WTC11 (cell line): ENCODE measurements at places on chromosomes 6 and 20. TPM values are rescaled to one million over a fixed set of nuclear protein-coding genes. Genes with fewer than 3 reads are reported as not detected.

The SIRPB1 gene
- 0.11 TPM in 1 of 3 replicates, not detected in the others for total RNA-seq

DNA sequence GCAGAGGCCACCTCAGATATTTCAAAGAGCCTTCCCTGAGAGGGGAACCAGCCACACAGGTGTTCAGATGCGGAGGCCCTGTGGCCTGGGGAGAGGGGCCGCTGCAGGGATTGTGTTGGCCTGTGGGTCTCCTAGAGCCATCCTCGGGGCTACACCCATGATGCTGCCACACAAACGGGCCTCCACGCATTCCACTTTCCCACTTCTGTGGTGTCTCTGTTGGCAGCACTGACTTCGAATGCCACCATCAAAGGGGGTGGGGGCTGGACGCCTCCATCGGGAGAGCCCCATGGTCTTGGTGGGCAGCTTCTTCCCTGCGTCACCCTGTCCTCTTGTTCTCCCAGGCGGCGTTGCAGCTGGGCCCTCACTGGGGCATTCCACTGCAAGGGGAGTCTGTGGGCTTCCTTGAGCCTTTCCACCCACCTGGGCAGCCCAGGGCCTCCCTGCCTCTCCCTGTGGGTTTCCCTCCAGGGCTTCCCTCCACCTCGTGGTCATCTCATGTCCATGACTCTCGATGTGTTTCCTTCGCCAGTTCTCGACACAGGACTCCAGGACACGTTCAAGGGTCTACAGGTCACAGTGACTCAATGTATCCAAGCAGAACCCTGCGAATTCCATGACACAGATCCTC, 145.5 kb downstream of the ERMARD start:
- H3K4me1 ChIP-seq, result no peaks in the 10 kb centered on the region
- DNase-seq, result no peak
- no peak overlapping the region for H3K4me3 ChIP-seq

DNA sequence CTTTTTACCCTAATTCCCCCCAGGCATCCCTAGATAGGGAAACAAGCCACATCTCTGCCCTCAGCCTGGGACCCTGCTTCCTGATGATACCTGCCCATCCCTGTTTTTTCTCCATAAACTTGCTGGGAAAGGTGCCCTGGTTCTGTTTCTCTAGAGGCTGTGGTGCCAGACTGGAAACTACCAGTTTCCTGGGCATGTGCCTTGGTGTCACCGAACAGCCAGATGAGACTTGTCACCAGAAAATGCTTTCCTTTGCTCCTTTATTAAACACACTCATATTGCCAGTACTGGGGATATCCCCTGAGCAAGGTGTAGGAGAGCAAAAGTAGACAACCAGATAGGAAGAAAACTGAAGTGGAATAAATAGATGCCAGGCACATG, 16.8 kb downstream of the SRSF3 start:
- H3K27ac ChIP-seq, result peak overlapping the region; percentile 22
- peak; percentile 2 for DNase-seq
- no peak overlapping the region for H3K4me3 ChIP-seq
- peaks cover 63% of the 10 kb centered on the region for H3K36me3 ChIP-seq

The KIZ gene
- 39.6 to 43.6 TPM (median 41.8 TPM) in 3 replicates for total RNA-seq

The GHRH gene
- 0.74 TPM in 1 of 3 replicates, not detected in the others for total RNA-seq
